Stomach (tissue), 19 donors: ENCODE measurements at places on chromosomes 7 and 10. TPM values are rescaled to one million over a fixed set of nuclear protein-coding genes. Genes with fewer than 3 reads are reported as not detected.
A peak's percentile ranks its signal among the peaks of the same experiment; 100 is the strongest.

- DNase-seq, result no peak
Measured at GRCh38 chr10:100687143-100688003, 58.0 kb upstream of the PAX2 start.

DNA sequence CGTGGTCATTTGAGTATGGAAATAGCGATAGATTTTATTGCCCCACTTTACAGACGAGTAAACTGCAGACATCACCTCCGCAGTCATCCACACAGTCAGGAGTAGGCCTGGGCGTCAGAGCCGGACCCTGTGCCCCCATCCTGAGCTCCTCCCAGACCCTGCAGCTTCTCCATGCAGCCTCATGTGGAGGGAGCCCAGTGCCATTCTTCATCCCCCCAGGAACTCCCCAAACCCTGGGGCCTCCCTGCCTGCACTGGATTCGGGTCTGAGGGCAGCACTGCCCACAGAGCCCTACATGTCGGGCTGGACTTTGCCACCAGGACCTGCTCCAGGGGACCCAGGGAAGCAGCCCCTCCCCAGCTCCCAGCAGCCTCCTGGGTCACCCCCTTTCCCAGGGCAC, 100.8 kb downstream of the MKI67 start:
- DNase-seq, result no peak

DNA sequence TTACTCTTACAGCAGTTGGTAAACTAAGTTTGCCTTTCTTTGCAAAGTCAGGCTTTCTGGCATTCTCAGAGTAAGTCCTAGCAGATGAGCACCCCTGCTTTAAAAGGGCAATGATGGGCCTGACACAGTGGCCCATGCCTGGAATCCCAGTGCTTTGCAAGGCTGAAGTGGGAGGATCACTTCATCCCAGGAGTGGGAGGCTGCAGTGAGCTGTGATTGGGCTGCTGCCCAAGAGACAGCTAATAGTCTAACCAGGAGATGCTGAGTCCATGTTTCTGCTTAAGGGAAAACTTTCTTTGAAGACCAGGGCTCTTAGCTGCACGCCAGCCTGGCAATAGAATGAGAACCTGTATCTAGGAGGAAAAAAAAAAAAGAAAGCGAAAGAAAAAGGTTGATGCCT, 100.2 kb upstream of the MPP7 start:
- no peak for DNase-seq

- DNase-seq, result no peak
Measured at GRCh38 chr10:69847458-69847857, 45.8 kb downstream of the COL13A1 start.

Gene PNLIP
- 1.0 TPM for polyA plus RNA-seq

DNA sequence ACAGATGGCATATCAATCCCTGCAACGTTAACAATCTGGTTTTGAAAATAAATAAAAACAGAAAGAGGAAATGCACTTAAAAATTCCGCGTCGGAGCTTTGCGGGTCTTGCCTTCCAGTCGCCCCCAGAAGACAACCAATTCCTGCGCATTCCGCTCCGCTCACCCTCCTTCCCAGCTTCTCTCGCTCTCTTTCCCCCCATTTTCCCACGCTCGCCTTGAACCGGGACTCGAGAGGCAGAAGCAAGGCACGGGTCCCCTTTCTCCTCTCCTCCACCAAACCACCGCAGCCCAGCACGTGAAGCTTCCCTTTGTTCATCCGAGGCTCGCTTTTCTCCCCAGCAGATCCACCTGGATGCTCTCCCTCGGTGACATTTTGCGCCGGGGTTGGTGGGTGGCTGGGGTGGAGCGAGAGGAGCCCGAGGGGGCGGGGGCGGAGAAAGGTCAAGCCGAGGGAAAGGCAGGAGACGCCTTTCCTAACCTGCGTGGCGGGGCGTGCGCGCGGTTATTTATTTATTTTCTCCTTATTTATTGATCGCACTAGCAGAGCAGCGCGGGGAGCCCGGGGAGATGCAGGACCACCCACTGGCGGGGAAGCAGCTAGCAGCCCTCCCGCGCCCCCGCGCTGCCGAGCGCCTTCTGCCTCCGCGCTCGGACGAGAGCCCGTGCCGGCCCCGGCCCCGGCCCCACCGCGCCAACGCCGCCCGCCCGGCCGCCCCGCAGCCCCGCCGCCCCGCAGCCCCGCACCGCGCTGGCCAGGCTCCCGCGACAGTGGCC, at the start of gene KCND2:
Gene KCND2 (plus strand): TSS at position 475 of the 775 bp plus-strand sequence.
- DNase-seq, result peak; percentile 44

GRCh38 chr7:30548845-30549244, 44.2 kb upstream of the GGCT start:
- peak; percentile 91 for DNase-seq

DNA sequence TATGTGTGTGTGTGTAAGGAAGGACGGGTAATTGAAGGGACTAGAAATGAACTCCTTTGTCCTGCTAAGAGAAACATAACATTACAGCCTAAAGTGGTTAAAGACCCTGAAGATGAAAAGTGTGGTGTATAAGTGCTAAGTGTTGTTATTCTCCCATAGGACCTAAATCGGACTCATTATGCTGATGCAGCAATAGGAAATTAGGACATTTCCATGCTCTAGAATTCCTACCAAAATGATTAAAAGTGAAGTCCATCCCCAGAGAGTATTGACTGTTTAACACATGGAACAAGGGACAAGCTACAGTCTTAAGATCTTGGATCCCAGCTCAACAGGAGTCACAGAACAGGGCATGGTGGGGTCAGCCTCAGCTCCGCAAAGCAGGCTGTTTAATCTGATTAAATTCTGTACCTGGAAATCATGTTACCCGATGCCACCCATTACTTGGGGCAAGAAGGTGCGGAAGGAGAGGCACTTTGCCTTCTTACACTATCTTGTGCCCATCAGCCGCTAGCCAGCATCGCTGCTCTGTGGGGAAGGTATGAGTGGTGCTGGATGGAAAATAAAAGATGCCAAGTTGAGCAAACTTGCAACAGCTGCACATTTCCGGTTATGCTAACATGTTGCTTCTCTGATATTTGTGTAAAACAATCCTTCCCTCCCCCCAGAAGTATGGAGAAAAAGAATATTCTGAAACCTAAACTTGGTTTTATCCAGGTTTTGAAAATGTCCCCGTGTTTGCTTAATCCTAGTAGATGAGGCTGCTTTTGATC, 100.5 kb downstream of the CREB5 start:
- DNase-seq, result no peak

Gene PPP1R3C
- polyA plus RNA-seq, result 21.1 TPM

DNA sequence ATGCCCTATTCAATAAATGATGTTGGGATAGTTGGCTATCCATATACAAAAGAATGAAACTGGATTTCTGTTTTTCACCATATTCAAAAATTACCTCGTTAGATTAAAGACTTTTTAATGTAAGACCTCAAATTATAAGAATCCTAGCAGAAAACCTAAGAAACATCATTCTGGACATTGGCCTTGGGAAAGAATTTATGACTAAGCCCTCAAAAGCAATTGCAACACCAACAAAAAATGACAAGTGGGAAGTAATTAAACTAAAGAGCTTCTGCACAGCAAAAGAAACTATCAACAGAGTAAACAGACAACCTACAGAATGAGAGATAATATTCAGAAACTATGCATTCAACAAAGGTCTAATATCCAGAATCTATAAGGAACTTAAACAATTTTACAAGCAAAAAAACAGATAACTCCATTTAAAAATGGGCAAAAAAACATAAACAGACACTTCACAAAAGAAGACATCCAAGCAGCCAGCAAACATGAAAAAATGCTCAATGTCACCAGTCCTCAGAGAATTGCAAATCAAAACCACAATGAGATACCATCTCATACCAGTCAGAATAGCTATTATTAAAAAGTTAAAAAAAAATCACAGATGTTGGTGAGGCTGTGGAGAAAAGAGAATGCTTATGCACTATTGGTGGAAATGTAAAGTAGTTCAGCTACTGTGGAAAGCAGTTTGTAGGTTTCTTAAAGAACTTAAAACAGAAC, 309.8 kb downstream of the AHR start:
- no peak for DNase-seq

GRCh38 chr7:17429579-17429978, 131.1 kb downstream of the AHR start:
- no peak for DNase-seq

DNA sequence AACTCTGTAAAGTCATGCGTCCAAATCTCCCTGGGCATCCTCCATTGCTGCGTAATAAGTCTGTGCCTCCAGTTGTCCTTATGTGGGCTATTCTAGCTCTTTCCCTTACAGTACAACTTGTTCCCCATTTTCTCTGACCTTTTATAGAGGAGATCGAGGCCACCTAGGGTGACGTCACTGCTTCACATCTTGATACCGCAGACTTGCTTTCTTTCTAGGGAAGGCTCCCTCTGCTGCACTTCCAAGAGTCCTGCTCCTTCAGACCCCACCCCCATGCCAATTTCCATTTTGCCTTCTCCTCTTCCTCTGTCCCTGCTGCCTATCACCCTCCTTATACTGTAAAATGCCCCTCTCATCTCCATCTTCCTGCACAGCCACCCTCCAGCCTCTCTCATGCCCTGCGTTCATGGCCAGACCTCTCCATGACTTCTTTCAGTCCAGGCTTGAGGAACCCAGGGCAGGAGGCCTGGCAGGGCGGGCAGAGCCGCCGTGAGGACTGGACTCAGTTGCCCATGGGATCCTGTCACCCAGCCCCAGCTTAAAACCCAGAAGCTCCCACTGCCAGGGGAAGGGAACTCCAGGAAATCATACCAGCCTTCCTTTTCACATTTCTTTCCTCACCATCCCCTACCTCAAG, 57.5 kb downstream of the CAMK1D start:
- DNase-seq, result no peak

DNA sequence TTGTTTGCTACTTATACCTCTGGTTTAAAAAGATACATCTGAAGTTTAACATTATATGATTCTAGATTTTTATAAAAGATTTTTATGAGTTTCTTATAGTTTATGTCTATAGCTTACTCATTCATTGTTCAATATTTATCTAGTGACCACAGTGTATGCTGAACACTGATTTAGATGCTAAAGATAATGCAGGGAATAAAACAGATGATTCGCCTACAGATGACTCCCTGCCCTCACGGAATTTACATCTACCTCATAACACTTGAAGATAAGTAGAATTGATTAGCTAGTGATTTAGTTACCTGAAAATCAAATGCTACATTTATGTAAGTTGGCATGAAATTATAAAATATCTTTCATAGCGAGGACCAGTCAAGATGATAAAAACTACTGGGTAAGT, 105.8 kb downstream of the HIPK2 start:
- no peak for DNase-seq

GRCh38 chr10:14062528-14063260, 268.0 kb downstream of the FRMD4A start:
- DNase-seq, result no peak

DNA sequence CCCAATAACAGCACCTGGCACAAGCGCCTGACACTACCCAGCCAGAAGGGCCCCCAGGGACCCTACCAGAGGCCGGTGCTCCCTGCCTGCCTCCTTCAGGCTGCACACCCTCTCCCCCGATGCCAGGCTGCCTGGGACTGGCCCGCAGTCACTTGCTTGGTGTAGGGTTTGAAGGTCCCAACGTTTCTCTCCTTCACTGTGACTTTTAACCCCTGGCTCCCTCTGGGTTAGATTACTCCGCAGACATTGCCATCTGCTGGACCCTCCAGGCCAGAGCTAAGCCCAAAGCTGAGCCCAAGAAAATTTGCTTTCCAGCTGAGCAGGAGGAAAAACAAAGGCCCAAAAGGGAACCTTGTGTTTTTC, 6.9 kb downstream of the CDHR1 start:
- DNase-seq, result no peak

GRCh38 chr7:46549347-46549746, 628.3 kb upstream of the IGFBP3 start:
- DNase-seq, result no peak

- DNase-seq, result no peak
Measured at GRCh38 chr7:148334959-148335577, 255.5 kb upstream of the C7orf33 start.

GRCh38 chr7:158098125-158099030, 489.2 kb downstream of the PTPRN2 start:
- DNase-seq, result peak; percentile 23

Gene IFIT1B
- not detected for polyA plus RNA-seq

- no peak for DNase-seq
Measured at GRCh38 chr7:54338319-54338718, 203.9 kb upstream of the VSTM2A start.

DNA sequence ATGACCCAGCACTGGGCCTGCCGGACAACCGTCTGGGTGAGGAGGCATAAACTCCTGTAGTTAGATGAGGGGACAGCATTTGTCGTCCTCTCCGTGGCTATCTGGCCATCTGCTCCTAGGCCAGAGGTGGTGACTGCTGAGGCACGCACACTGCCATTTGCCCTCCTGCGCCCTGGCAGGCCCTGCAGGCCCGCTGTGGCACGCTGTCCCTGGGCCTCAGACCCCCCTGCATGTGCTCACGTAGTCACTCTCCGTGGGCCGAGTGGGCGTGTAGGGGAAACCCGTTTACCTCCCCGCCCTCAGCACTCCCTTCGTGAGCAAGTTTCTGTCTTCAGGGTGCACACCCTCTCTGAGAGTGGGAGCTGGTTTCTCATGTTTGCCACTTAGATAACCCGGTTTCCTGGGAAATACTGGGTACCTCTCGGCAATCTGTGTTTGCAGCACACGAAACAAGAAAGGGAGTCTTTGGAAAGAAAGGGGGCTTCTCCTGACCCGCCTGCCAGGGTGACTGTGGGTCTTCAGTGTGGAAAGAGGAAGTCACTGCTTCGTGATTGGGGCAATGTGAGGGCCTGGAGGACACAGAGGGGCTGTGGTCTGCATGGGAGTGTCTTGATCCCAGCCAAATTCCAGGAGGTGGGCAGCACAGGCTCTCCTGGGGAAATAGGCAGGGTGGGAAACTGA, 10.8 kb downstream of the ADAMTS14 start:
- DNase-seq, result no peak

Gene ZPBP
- polyA plus RNA-seq, result not detected

- peak; percentile 97 for DNase-seq
Measured at GRCh38 chr7:151080522-151081169, at the start of gene FASTK. FASTK (minus strand) TSS chr7:151080809; CDS start chr7:151080766, 43 bp downstream.

Gene LIPM
- not detected for polyA plus RNA-seq

GRCh38 chr7:6416516-6417145, 31.1 kb downstream of the DAGLB start:
- no peak for DNase-seq
